B cell (primary cell): ENCODE measurements at places on chromosomes 3 and 15. TPM values are rescaled to one million over a fixed set of nuclear protein-coding genes. Genes with fewer than 3 reads are reported as not detected.
A peak's percentile ranks its signal among the peaks of the same experiment; 100 is the strongest.

OSBPL10 gene
- 310 and 317 TPM in 2 replicates for total RNA-seq

CHRFAM7A gene
- total RNA-seq = 1.1 and 1.2 TPM in 2 replicates

ALS2CL gene
- 0.22 and 0.34 TPM in 2 replicates for total RNA-seq

SLC4A7 gene
- total RNA-seq = 46.9 and 49.6 TPM in 2 replicates

DNA sequence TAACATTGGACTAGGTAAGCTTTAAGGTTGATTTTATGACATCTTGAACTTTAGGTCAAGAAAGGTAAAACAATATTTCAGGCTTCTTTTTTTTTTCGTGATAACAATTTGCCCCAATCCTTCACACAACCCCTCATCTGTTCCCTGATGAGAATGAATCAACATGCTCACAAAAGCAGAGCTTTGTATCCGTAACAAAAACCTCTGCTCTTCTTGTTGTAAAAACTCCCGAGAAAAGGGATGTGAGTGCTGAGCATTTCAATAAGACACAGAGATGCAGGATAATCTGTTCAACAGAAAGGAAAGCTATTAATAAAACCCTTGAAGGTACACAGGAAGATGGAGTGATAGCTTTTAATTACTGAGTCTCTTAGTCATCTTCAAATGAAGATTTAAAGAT is 94.3 kb downstream of the RAD18 start:
- no peaks in the 10 kb centered on the region for H3K27me3 ChIP-seq
- no peak for DNase-seq
- H3K36me3 ChIP-seq = no peaks in the 10 kb centered on the region
- H3K4me3 ChIP-seq = no peak overlapping the region
- H3K27ac ChIP-seq = no peak overlapping the region

- no peaks in the 10 kb centered on the region for H3K36me3 ChIP-seq
- H3K27me3 ChIP-seq = no peaks in the 10 kb centered on the region
- no peaks in the 10 kb centered on the region for H3K4me1 ChIP-seq
- H3K4me3 ChIP-seq = no peak overlapping the region
These were observed 12.5 kb upstream of the CADM2 start for GRCh38 chr3:84946240-84946639.

DNA sequence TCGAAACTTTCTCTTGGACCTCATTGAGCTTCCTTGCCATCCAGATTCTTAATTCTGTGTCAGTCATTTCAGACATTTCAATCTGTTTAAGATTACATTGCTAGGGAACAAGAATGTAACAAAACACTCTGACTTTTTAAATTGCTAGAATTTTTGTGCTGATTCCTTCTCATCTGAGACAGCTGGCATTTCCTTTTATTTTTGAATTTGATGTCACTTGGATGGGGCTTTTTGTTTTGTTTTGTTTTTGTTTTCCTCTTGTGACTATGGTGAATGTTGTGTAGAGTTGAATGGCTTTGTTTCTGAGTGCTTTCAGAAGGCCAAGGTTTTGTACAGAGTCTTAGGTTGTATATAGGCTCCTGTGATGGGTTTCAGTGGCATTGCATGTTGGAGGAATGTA is 1129.3 kb downstream of the NAALADL2 start:
- H3K27ac ChIP-seq = no peak overlapping the region
- H3K27me3 ChIP-seq = no peaks in the 10 kb centered on the region
- no peak overlapping the region for H3K4me3 ChIP-seq
- DNase-seq = no peak

- no peak overlapping the region for H3K27ac ChIP-seq
- no peaks in the 10 kb centered on the region for H3K36me3 ChIP-seq
- H3K4me3 ChIP-seq = no peak overlapping the region
- no peaks in the 10 kb centered on the region for H3K4me1 ChIP-seq
These were observed 27.4 kb downstream of the SRGAP3 start for GRCh38 chr3:9222049-9222448.

DNA sequence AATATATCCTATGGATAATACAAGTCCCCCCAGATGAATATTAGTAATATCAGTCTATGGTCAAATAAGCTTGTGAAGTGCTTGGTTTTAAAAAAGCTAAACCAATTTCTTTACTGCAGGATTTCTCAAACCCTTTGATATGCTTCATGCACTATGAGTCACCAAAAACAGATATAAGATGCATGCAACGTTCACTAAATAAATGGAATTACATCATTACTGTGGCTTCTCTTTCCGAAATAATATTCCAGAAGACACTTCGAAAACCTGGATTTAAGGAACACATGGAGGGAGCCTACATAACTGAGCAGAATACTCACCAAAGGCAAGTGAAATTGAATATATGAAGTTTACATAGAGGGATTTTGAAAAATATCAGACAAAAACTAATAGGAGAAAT is 126.3 kb upstream of the ABI3BP start:
- no peak overlapping the region for H3K27ac ChIP-seq
- no peaks in the 10 kb centered on the region for H3K36me3 ChIP-seq
- DNase-seq = no peak
- no peaks in the 10 kb centered on the region for H3K27me3 ChIP-seq
- no peak overlapping the region for H3K4me3 ChIP-seq

DNA sequence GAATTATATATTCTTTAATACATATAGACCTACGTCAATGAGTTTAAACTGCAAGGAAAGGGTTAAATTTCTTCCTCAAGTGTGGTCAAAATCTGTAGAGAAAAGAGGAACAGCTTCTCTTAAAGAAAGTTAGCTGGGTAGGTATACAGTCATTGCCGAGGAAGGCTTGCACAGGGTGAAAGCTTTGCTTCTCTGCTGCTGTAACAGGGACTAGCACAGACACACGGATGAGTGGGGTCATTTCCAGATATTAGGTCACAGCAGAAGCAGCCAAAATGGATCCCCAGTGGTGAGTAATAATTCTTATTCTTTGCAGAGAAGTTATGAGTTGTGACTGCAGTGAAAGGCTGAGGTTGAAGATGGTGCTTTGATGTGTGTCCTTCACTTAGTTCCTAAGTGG is at the start of gene CD86:
TSS of gene CD86 (plus strand) at position 148 of the 400 bp plus-strand sequence. CDS start at position 276, 128 bp downstream.
- H3K4me3 ChIP-seq = peak within 1 kb of the TSS; percentile 63
- H3K27ac ChIP-seq = no peak within 1 kb of the TSS
- peak; percentile 70 for DNase-seq
- no peaks in the 10 kb centered on the region for H3K36me3 ChIP-seq
- H3K4me1 ChIP-seq = peaks cover 26% of the 10 kb centered on the region
